Naive B cell (primary cell): ENCODE measurements at places on chromosomes 5 and 9.

GRCh38 chr5:102611312-102611711 lies 112.5 kb upstream of the SLCO6A1 start:
- no peak for DNase-seq

GRCh38 chr5:148343046-148343407 lies 7.7 kb downstream of the SPINK9 start:
- no peak for DNase-seq

DNA sequence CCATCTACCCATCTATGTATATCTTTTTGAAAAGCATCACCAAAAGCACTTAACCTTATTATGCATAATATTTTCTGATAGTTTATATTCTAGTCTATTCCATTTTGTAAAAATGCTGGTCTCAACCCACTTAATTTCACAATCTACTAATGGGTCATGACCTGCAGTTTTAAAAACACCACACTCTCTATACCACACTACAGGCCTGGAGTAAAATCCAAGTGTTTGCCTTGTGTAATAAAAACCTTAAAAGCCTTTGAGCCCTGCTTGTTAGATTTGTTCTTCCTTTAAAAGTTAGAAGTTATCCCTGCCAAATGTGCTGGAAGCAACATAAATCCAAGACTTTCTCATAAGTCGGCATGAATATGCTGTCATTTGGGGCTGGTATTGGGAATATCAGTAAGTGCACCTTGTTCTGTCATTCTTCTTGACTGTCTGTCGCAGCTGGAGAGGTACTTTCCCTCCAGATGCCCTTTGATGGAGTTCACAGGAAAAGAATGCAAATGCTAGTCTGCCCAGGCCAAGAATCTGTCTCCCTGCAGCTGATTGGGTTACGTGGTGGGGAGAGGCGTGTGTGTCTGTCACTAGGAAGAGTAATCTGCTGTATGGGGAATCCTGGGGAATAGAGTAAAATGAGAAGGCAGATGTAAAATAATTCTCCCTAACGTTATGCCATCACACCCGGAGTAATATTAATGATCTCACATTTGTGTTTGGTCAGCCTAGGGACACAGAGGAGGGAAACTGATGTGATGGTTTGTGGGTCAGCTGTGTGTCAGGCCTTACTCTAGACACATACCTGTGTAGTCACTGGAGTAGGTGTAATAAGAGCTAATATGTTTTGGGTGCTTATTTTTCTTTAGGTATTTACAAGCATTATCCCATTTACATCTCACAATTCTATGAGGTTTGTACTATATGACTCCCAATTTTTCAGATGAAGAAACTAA lies 79.4 kb downstream of the ZNF366 start:
- DNase-seq: no peak

DNA sequence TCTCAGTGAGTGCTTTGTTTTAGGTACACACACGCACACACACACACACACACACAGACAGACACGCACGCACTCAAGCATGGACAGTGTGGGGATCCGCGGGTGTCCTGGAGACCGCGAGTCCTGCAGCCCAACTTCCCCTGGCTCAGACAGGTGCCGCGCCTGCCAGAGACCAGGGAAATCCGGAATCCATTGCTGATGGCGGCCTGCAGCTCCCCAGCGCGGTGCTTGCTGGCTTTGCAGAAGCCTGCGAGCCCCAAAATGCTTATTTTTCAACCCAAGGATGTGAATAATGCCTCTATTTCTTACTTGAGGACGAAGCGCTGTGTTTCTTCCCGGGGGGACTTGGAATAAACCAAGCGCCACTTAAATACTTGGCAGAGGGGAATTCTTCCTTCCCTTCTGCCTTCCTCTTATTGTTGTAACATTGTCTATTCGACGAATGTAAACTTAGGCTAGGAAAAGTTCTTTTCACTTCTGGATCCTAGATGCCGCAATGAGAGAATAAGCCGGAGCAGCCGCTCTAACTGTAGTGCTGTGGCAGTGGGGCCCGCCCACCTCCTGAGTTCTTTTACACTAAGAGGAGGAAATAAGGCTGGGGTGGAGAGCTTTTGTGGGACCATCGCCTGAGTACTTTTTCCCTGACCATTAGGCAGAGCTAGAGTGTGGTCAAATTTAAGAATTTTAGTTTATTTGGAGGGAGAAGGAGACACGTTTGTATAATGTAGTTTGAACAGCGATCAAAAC lies 802 bp downstream of the ITGA2 start:
- DNase-seq: peak; percentile 1

DNA sequence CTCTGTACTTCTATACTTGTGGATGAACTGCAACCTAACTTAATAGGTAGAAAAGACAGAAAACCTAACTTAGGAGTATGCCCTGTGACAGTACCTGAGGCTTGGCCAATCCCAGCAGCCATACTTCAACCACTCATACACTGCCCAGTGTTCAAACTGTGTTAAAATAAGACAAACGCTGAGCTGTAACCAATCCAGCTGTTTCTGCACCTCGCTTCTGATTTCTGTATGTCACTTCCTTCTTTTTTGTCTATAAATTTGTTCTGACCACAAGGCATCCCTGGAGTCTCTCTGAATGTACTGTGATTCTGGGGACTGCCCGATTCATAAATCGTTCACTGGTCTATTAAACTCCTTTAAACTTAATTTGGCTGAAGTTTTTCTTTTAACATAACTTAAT lies 41.4 kb downstream of the AUH start:
- no peak for DNase-seq
